ENCODE measurements at places on chromosomes 3 and 15.

- DNase-seq = no peak
Measured at GRCh38 chr3:72473156-72473555, 375.1 kb downstream of the SHQ1 start.

DNA sequence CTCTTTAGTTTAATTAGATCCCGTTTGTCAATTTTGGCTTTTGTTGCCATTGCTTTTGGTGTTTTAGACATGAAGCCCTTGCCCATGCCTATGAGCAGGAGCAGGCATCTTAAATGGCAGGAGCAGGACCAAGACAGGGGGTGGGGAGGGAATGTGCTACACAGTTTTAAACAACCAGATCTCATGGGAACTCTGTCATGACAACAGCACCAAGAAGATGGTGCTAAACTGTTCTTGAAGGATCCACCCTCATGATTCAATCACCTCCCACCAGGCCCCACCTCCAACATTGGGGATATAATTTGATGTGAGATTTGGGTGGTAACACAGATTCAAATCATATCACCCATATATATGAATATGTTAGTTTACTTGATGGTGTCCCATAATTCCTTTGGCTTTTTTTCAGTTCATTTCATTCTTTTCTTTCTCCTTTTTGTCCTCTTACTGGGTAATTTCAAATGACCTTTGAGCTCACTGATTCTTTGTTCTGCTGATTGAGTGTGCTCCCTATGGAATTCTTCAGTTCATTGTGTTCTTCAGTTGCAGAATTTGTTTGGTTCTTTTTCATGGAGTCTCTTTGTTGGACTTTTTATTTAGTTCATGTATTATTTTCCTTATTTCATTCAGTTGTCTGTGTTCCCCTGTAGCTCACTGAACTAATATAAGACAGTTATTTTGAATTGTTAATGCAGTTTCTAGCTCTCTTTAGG, 62.6 kb downstream of the DOCK3 start:
- DNase-seq = no peak

DNA sequence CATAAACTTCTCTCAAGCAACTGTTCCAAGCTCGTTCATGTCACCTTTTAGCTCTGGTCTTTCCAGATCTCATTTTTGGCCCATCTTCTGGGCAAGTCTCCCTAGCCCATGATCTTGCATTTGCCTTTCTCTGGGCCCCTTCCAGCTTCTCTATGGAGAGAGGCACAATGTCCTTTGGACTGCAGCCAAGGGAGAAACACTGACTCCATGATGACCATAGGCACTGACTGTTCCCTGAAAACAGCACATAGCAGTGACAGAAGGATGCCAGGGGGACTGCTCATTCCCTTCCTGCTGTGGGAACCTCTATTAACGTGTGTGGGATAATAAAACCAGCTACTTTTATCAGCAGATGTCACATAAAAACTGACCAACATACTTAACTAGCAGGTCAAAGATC, 60.3 kb downstream of the STRIT1 start:
- DNase-seq = peak; percentile 78

- peak; percentile 54 for DNase-seq
Measured at GRCh38 chr15:67824976-67825880, at the start of gene SKOR1. SKOR1 (plus strand) TSS chr15:67825509; CDS start chr15:67825603, 94 bp downstream.

DNA sequence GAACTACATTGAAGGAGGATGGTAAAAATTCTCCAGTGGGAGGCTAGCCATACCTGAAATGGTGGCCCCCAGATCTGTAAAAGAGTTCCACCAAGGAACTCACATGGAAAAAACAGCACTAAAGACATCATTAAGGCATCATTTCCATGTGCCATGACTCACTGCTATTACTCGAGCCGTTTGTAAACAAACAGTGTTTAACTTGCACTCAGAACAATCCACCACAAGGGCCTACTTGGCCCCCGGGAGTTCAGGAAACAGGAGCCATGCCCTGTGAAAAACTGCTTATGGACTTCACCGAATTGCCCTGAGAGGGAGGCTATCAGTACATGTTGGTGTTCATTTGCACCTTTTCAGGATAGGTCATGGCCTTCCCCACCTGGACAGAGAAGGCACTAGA, 18.2 kb downstream of the CCR4 start:
- DNase-seq = peak; percentile 85

- DNase-seq = no peak
Measured at GRCh38 chr3:37189109-37189508, 14.7 kb upstream of the LRRFIP2 start.

DNA sequence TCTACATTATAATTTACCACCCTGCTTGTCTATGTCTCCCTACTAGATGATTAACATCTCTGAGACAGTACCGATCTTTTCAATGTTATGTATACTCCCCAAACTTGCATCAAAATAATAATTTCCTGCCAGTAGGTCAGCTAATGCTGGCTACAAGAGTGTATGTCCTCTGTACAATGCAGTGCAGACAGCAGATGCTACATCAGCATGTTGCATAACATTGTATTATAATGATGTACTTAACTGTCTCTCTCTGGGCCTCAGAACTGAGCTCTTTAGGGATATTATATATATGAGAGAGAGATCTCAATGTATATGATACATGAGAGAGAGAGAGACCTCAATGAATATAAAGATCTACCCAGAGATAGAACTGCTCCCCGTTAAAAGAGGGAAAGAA, 456.6 kb downstream of the SHQ1 start:
- DNase-seq = peak; percentile 27

GRCh38 chr3:185716436-185717108, 108.3 kb downstream of the IGF2BP2 start:
- no peak for DNase-seq

DNA sequence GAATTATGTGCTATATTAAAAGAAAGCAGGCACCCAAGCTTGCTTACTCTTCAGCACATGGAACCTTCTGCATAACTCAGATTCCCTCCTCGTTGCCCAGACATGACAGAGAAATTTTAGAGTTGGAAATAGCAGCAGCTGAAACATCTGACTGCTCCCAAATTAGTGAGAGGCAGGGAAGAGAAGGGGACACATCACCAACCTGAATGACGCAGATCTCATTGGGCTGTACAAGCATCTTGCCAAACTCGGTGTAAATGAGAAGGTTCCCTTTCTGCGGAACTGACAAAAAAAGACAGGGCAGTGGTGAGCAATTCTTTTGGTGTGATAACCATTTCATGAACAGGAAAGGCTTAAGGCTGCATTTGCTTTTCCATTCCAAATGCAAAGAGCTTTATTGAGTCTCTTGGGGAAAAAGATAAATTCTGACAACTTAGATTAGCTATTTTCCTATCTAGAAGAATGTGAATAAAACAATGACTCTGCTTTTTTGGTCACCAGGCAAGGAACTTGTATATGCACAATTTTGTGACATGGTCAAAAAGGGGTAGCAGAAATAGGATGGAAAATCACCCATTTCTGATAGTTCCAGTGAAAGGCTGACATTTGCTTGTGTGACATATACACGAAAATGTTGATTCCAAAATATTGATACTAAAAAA, 35.1 kb downstream of the HGD start:
- no peak for DNase-seq

GRCh38 chr15:33710748-33711147, 257.5 kb upstream of the CHRM5 start:
- DNase-seq = no peak

- no peak for DNase-seq
Measured at GRCh38 chr3:10356461-10356981, 35.6 kb upstream of the SEC13 start.

GRCh38 chr3:85210540-85210939, 251.8 kb downstream of the CADM2 start:
- DNase-seq = no peak

DNA sequence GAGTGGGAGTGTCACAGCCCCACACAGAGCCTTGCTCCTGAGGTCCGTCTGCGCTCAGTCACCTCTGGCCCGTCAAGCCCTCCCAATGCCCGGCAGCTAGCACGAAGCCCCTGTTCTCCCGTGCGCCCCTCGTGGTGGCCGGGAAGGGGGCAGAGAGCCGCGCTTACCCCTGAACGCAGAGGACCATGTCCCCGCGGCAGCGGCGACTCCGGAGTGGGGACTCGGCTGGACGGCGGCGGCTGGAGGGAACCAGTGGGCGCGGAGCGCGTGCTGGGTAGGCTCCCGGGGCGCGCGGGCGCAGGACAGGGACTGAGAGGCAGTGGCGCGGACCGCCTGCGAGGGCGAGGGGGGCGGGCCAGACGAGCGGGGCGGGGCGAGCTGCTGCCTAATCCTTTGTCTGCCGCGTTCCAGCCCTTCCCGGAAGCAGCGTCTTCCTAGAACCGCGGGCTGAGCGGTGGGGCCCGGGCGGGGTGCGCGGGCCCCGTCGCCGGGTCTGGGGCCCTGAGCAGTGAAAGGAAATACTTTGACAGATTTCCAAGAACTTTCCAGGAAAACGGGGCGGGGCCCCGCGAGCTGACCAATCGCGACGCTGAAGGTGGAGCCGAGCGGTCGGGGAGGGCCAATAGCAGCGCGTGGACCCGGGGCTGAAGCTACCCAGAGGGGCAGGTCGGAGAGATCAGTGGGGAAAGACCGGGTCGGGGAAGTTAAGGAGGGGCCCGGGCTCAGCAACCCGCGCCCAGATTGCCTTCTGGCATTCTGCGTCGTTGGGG, at the start of gene CISH:
Gene CISH (minus strand): TSS at position 311 of the 770 bp plus-strand sequence. CDS start 124 bp downstream, at position 187.
- peak; percentile 98 for DNase-seq

- DNase-seq = no peak
Measured at GRCh38 chr15:65392368-65392767, 14.6 kb upstream of the IGDCC3 start.

DNA sequence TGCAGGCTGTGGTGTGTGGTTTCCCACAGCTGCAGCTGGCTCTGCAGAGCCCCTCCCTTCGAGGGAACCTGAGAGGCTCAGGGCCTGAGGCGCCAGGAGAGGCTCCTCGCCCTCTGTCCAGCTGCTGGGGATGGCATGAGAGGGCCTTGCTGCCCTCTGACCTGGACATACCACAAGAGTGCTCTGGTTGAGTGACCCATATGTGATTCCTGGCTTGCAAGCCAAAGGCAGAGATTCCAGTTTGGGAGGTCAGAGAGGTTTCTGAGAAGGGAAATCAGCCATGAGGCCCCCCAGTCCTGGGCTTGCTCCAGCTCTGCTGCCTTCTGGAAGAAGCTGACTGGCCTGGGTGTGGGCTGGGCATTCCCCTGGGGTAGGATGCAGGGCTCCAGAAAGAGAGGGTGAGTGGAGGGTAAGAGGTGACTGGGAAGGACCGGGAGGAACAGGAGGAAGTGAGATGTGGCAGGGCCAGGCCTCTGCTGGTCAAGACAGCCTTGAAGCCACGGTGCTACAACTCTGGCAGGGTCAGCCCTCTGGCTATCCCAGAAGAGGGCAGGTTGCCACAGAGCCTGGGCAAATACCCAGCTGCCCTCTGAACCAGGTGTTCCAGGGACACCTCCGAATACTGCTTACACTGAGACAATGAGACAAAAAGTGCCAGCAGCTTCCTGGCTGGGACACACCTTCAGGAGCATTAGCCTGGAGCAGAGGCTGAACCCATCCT, 16.0 kb upstream of the SRP14 start:
- DNase-seq = peak; percentile 77

DNA sequence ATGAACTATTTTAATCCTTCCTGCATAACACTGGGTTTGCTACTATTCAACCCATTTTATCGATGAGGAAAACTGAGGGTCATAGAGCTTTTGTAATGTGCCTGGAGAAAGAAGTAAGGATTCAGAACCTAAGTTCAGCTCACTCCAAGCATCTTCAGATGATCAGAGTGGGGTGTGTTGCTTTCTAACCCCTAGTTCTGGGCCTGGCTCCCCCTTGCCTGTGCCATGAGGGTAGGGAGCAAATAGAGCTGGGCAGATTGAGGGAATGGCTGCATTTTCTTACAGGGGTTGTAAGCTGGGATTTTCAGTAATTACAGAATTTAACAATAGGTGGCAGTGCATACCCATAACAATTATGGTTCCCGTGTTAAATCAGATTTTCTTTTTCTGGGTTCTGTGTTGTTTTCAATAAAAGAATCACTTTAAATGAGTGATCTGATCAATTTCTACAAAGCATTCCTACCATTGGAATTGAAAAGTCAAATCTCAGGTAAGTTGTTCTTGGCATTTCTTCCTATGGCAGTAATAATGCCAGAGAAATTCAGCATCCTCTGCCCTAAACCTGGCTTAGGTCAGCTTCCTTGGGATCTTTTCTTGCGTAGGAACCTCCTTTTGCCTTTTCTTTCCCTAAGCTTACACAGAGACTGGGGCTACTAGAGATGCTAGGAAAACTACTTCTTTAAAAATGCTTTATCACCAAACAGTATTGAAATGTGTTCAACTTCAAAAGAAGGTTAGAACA, 103.8 kb upstream of the IL12A start:
- peak; percentile 60 for DNase-seq

- no peak for DNase-seq
Measured at GRCh38 chr3:50163572-50164455, 8.7 kb downstream of the SEMA3F start.

DNA sequence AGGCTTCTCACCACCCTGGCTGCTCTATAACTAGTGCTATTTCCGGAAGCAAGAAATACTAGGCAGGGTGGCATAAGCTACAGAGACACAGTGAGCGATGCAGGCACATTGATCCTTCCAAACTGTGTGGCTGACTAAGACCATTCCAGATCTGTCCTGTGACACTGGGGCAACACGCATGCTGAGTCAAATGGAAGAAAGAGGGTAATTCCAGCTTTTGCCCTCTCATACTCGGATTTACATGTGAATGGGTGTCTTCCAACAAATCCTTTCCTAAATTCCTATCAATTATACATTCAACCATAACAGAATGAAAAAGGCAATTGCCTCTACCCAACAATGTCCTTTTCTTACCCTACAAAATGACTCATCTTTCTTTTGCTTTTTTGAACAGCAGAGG, 5.1 kb downstream of the FSIP1 start:
- peak; percentile 54 for DNase-seq

- DNase-seq = no peak
Measured at GRCh38 chr15:83292317-83292716, 7.9 kb upstream of the BNC1 start.

- DNase-seq = peak; percentile 78
Measured at GRCh38 chr3:114380233-114380651, 86.4 kb downstream of the TIGIT start.

GRCh38 chr15:77710206-77710605, 77.5 kb upstream of the LINGO1 start:
- no peak for DNase-seq

DNA sequence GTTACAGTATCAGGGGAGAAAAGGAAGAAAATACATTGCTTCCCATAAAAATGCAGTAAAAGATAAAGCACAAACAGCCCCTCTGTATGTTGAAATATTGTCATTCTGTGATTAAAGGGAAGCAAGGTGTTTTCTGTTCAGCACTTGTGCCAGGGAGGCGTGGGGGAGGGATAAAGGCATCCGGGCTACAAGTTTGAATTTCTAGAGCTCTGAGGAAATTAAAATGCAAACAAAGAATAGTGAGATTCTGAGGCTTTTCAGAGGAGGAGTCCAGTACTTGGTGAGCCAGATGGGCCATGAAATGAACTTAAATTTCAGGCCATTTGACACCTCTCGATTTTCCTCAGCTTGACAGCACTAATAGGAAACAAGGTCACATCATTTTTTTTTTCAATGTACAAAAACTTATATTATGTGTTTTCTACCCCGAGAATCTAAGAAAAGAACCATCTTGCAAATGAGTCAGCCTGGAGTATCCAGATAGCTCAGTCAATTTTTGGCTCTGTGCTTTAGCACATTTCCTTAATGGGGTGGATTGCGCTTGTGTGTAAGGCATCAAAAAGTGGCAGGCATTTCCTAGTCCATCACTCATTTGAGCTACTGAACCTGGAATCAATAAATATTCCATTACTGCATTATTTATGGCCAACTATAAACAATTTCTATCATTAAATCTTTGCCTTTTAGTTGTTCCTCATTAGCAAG, 640.8 kb upstream of the TBL1XR1 start:
- no peak for DNase-seq

- DNase-seq = no peak
Measured at GRCh38 chr15:22240403-22240802, 160.1 kb downstream of the OR4M2 start.

GRCh38 chr15:71708741-71709140, 101.6 kb upstream of the NR2E3 start:
- no peak for DNase-seq

Measured in mesenchymal stem cell (in vitro differentiated cells and primary cell).